PC-9 (cell line): ENCODE measurements at places on chromosomes 2 and 18.

GRCh38 chr2:114231921-114232320 lies 210.5 kb upstream of the DPP10 start:
- DNase-seq = no peak
- no peaks in the 10 kb centered on the region for H3K36me3 ChIP-seq
- no peak overlapping the region for H3K27ac ChIP-seq
- 0 out of 2 replicates have a peak, but pooled peaks cover 4% of the 10 kb centered on the region for H3K27me3 ChIP-seq
- no peaks in the 10 kb centered on the region for H3K4me1 ChIP-seq
- no peak overlapping the region for H3K4me3 ChIP-seq

- DNase-seq = peak; percentile 54
- peak overlapping the region; percentile 49 for H3K27ac ChIP-seq
- no peak overlapping the region for H3K4me3 ChIP-seq
- H3K4me1 ChIP-seq = peaks cover 20% of the 10 kb centered on the region
- H3K27me3 ChIP-seq = no peaks in the 10 kb centered on the region
Measured at GRCh38 chr2:181876614-181877063, 14.9 kb upstream of the ITPRID2 start.

DNA sequence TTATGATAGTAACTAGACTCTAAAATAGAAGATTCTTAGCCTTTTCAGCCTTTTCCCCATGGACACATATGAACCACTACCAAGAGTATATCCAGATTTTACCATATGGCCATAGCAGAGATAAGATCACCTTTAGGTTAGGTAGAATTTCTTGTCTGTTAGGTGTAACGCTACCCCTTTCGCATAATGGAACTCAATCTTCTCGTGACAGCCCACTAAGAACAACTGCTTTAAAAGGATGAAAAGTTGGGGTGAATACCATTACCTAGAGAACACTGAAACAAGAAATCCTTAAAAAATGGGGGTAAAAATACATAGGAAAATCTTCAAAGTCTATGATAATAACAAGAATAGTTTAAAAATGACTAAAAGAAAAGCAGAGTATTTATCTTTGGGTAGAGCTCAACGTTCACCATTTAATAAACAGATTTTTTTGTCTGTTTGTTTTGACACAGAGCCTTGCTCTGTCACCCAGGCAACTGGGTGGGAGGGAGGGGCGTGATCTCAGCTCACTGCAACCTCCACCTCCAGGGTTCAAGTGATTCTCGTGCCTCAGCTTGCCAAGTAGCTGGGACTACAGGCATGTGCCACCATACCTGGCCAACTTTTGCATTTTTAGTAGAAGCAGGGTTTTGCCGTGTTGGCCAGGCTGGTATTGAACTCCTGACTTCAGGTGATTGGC lies 67.2 kb downstream of the VIL1 start:
- no peaks in the 10 kb centered on the region for H3K4me1 ChIP-seq
- no peak overlapping the region for H3K27ac ChIP-seq
- H3K27me3 ChIP-seq = no peaks in the 10 kb centered on the region
- H3K4me3 ChIP-seq = no peak overlapping the region
- no peak for DNase-seq

DNA sequence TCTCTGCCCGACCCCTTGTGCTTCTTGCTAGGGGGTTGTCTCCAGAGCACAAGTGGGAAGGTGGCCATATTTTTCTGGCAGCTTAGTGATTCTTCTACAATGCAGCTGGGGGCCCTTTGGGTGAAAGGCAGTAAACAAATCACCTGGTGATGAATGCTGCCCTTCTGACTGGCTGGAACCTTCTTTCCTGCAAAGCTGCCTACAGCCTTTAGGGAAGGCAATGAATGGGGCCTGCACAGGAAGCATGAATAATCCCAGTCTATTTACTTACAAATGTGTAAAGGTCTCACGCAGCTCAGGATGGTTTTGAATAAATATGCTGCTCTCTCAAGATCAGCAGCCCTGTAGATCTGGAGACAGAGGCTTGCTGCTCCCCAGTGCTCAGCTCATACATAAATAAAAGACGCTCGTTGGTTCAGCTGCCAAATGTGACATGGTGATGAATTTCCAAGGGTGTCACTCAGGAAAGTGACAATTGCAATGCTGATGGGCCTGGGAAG lies 289.2 kb downstream of the TDRD15 start:
- H3K4me3 ChIP-seq = no peak overlapping the region
- H3K4me1 ChIP-seq = no peaks in the 10 kb centered on the region
- H3K27ac ChIP-seq = no peak overlapping the region
- no peaks in the 10 kb centered on the region for H3K27me3 ChIP-seq
- H3K36me3 ChIP-seq = no peaks in the 10 kb centered on the region

GRCh38 chr18:21636769-21637168 lies 24.7 kb downstream of the SNRPD1 start:
- DNase-seq = no peak
